ENCODE measurements at places on chromosomes 5 and 9.

- DNase-seq, result no peak
Measured at GRCh38 chr9:125986966-125987365, 239.8 kb downstream of the PBX3 start.

DNA sequence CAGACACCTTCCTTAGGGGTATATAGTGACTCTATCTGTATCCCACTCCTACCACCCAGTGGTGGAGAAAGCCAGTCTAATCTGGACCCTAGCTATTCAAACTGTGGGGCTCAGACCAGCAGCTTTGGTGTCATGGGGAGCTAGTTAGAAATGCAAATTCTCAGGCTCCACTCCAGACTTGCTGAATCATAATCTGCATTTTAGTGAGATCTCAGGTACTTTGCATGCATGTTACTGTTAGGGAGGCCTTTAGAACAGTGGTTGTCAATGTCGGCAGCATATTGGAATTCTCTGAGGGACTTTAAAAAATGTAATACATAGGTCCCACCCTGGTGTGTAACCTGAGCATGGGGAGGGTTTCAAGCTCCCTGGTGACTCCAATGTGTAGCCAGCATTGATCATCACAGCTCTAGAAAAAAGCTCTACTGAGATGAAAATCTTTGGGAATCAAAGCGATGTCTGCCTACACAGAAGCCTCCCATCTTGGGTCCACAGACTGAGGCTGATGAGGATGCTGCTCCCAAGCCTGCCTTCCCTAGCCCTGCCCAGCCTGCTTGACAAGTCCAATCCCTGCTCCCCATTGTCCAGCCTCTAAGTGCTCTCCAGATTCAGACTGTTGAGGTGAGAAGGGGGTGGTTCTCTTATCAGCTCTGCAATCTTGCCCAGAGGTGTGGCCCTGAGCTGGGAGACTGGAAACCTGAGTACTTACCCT is 11.9 kb upstream of the GM2A start:
- no peak for DNase-seq

DNA sequence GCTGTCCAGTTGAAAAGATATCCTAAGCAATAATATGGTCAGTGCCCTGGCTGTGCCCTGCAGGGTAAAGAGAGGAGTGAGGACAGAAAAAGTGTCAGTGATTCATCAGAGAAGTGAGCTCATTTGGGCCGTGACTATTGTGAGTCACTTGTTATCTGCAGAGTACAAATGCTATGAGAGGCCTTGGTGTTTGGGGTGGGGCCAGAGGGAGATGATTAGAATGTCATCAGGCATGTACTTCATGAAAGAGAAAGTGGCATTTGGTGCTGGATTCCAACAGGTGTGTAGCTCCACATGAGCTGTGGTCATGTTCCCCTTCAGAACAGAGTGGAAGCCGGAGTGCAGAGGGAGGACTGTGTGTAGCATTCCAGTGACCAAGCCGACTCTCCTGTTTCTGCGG is 174.1 kb downstream of the KDM4C start:
- DNase-seq, result no peak

DNA sequence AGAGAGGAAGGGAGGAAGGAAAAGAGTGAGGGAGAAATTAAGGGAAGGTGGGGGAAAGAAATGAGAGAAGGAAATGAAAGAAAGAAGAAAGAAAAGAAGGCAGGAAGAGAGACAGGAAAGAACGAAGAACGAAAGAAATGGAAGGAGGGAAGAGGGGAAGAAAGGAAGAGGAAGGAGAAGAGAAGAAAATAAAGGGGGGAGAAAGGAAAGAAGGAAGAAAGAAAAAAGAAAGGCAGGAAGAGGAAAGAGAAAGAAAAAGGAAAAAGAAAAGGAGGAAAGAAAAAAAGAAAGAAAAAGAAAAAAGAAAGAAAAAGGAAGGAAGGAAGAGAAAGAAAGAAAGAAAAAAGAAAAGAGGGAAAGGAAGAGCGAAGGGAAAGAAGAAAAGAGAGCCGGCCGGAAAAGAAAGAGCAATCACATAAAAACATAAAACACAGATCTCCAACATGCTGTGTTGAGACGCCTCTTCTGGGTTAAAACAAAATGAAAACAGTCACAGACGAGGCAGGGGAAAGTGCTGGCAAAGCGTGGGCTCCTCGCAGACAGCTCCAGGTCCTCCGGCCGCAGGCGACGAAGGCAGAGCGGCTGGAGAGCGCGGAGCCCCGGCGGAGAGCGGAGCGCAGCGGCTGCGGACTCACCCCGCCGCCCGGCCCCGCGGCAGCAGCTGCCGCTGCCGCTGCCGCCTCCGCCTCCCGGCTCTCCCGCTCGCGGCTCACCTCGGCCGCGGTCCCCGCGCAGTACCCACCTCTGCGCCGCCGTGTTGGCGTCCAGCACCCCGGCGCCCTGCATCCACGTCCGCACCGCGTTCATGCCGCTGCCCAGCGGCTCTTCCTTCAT is 896 bp downstream of the EBF1 start:
- no peak for DNase-seq

GRCh38 chr9:79155308-79155707 is 416.5 kb upstream of the TLE4 start:
- DNase-seq, result no peak

- no peak for DNase-seq
Measured at GRCh38 chr5:180168758-180169157, 40.3 kb downstream of the RASGEF1C start.

DNA sequence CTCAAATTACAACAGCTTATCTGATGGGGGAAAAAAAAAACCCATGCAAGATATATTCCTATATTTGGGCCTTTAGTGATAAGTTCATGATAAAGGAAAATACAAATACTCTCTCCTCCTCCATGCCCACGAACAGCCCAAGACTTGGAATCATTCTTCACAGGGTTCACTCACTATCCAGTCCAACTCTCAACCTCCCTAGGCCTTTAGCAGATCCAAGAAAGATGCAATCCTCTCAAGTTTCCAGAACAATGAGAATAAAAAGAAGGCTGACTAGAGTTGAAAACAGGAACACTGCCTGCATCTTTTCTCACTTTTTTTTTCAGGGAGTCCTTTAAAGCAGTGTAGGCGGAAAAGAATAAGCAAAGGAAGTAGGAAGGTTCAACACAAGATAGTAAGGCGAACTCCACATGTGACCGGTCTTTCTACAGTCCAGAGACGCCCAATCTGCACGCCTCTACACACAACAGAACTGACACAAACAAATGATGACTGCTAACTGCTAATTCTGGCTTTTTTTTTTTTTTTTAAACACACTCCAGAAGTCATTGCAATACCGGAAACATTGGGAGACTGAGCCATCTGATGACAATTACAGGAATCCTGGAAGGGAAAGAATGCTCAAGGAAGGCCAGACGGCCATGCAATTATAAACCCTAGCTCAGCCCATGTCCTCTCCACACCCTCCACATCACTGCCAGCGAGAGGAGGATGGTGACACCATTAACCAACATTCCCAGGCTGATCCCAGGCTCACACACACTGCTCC is 75.4 kb downstream of the BNC2 start:
- no peak for DNase-seq

DNA sequence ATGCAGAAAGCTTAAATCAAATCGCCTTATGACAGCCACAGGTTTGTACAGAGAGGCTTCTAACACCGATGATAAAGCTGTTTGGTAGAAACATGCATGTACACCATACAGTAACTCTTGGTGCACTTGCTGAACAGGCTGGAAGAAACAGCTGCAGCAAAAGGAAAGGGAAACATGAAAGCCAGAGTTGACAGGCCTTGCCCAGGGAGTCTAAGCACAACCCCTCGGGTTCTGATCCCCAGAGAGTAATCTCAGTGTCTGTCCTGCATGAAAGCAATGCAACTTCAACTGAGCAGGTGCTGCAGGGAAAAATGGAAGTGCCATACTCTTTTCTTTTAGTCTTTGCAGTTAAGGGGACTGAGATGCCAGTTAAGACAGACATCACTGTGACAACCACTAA is 419.9 kb downstream of the BNC2 start:
- no peak for DNase-seq

DNA sequence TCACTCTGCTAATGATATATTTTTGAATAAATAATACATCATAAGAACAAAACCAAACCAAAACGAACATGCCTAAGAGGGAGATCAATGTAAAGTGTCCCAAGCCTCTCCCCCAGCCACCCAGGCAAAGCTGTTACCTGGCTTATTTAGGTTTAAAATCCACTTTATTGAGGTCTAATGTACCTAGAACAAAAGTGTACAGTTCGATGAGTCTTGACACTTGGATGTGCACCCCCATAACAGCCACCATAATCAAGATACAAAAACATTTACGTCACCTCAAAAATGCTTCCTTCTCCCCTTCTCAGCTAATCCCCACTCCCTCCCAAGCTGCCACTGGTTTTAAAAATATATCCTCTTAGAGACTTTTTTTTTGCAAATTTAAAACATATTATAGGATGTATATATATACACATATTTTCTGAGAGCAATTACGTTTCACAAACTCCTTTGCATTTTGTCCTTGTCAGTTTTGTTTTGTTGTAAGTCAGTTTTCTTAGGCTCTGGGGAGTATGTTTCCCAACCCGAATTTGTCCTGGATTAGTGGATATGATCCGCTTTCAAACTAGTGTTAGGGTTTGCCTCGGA is 8.3 kb upstream of the NKX2-5 start:
- no peak for DNase-seq

DNA sequence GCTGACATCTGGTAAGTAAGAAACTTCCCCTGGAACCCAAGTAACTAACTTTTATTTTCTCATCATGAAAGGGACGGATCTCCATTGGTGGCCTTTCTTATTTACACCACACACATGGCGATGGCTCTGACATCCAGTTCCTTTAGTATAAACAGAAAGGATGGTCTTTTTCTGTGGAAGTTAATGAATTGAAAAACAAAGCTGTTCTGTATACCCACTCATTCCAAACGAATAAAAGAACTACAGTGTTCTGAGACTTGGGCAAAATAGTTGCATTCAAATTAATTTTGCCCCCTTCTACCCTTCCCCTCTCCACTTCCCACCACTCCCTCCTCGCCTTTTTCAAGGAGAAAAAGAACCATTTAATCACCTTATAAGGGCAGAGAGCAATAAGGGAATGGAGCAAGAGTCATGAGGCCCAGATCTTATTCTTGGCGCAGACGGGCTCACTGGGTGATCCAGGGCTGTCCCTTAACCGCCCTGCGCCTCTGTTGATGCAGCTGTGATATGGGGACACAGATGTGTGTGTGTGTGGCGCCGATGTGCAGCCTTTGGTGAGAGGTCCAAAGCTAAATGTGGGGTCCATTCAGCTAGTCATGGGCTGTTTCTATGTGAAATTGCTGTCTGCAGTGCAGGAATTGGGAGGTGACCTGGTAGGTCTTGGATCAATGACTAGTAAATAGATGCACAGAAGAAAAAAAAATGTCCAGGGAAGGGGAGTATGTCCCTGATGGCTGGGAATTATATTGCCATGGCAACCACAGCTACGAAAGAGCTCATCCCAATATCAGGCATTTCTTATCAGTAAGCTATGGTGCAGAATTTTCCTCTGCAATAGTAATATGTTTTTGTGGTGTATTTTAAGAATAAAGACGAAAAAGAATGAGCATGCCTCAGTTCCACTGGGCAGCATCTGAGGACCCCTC is 141.5 kb upstream of the ERCC6L2 start:
- DNase-seq, result no peak

DNA sequence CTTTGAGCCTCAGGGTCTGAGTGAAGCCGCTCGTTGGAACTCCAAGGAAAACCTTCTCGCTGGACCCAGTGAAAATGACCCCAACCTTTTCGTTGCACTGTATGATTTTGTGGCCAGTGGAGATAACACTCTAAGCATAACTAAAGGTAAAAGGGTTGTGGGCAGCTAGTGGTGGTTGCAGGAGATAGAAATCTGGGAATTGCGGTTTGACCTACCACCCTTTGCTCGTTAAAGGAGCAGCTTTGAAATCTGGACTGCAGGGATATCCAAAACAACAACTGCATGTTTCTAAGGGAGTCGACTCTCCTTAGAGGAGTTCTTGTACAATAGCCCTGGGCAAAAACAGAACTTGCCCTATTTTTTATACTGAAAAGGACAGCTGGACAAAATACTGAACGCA is 19.0 kb downstream of the ABL1 start:
- DNase-seq, result no peak

DNA sequence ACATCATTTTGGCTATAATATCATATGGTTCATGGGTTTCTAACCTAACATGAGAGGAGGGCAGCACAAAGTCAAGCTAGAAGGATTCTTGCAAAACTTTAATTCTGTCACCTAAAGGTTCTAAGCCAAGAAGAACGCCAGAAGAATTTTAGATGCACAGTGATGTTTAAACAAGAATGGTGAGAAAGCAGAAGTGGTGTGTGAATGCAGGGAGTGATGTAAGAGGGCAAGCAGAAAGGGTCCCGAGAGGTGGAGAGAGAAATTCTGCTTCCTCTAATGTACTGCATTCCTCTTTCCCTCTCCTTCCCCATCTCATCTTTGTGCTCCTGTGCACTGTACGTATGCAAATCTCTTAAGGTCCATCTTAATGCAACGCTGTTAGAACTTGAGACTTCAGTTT is 2.1 kb upstream of the TRMO start:
- DNase-seq, result no peak

DNA sequence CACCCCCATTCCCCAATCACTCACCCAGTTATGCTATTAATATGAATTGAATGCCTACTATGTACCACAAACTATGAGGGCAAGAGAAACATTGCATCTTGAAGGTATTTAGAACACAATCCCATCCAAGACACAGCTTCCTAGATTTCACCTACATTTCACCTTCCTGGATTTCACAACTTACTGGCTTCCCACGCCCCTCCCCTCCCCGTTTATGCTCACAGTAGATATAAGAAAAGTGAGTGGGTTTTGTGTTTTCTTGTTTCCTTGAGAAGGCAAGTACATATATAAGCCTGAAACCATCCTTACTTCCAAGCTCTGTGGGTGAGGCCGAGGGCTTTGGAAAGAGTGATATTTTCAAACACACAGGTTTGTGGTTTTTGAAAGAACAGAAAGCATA is 465.0 kb downstream of the BNC2 start:
- DNase-seq, result no peak

DNA sequence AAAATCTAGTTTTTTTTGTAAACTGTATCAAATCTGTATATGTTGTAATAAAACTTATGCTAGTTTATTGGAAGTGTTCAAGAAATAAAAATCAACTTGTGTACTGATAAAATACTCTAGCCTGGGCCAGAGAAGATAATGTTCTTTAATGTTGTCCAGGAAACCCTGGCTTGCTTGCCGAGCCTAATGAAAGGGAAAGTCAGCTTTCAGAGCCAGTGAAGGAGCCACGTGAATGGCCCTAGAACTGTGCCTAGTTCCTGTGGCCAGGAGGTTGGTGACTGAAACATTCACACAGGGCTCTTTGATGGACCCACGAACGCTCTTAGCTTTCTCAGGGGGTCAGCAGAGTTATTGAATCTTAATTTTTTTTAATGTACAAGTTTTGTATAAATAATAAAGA is 24.3 kb downstream of the HMGCR start:
- DNase-seq, result no peak

All from activated T-helper 1 cell treated with Interleukin-2 at 50 U/mL for 16 hours (primary cell).